ENCODE measurements at places on chromosomes 5 and 9. TPM values are rescaled to one million over a fixed set of nuclear protein-coding genes. Genes with fewer than 3 reads are reported as not detected.
A peak's percentile ranks its signal among the peaks of the same experiment; 100 is the strongest.

DNA sequence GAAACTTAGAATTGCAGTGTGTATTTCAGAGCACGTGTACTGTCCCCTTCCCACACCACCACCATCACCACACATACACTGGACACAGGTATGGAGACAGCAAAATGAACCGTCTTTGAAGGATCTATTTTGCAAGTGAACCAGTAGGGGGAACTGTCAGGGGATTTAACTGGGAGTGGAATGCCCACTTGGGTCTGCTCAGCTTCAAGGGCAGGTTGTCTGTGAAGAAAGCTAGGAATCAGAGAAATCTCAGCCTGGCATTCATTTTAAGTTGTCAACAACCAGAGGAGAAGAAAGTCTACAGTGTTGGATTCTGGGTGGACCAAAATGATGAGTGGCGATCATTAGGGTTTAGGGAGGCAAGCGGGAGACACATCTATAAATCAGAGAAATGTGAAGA, 147.0 kb downstream of the DCP2 start:
- DNase-seq: no peak

DNA sequence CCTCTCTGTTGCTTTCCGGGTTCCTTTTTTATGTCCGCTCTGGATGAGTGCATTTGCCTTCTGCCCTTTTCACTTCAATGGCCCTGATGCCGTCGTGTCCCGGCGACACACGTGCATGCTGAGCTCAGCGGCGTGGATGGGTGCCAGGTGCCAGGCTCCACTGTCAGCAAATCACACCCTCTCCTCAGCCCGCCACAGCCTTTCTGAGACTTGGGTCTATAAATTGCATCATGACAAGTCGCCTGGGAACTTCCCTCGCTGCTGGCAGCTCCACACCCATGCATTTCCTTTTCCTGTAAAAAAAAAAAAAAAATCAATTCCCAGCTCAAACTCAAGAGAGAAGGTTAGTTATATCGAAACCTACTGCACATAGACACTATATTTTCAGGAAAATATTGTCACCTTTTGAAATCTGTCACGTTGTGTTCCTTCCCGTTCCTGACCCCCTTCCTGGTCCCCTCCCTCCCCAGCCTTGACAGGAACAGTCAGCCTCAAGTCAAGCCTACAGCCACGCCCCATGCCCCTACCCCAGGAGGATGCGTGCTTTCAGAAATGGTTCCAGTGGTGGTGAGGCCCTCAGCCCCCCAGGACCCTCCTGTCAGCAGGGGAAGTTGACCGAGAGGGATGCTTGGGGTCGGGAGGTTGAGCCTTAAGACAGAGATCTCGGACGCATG, 110.3 kb upstream of the PTCH1 start:
- no peak for DNase-seq

- no peak for DNase-seq
Measured at GRCh38 chr5:138179277-138179857, 455 bp downstream of the KIF20A start.

- DNase-seq: no peak
Measured at GRCh38 chr9:132274861-132275260, 79.9 kb downstream of the SETX start.

DNA sequence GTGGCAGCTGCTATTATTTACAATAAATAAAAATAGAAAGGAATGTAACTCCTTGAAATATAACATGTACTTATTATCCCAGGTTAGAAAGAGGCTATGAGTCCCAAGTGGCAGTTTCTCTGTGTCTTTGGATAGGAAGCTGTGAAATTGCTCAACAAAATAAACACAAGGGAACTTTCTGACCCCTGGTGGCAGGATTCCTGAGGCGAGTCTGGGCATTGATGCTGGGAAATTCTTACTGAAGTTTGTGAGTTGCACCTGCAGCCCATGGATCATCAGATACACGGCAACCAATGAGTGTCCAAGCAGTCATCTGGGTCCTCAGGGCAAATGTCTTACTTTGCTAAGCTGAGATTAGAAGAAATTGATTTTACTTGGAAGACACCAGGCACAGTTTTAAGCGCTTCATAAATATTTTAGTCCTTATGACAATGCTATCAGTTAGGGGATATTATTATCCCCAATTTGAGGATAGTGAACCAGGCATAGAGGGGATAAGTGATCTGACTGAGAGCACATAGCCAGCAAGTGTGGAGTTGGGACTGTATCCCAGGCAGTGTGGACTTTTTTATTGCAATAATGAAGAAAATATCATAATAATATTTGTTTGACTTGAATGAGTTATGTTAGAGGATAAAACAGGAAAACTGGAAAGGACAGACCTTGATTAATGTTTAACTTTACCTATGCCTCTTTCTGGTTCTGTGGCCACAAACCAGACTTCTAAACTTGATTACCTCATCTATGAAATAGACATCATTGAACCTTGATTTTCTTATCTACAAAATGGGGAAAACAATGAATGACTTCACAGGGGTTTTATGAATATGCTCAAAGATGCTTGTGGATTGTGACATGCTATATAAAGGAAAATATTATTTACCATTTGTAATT, 265.5 kb upstream of the ADAMTSL1 start:
- no peak for DNase-seq

DNA sequence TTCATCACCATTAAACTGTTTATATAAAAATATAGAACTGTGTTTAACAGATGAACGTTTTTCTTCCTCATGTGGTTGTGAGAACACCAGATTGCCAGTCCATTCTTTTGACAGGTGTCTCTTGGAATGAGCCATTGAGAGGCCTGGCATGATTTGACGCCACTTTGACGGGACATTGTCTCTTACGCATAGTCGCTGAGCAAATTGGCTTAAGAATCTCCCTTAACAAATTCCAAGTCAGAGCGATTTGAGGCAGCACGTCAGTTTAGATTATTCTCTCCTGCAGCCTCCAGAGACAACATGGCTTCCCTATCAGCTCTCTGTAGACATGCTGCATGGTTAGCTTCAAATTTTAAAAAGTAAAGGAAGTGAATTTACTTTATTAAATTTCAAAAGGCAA, 510.7 kb upstream of the ACO1 start:
- DNase-seq: no peak

DNA sequence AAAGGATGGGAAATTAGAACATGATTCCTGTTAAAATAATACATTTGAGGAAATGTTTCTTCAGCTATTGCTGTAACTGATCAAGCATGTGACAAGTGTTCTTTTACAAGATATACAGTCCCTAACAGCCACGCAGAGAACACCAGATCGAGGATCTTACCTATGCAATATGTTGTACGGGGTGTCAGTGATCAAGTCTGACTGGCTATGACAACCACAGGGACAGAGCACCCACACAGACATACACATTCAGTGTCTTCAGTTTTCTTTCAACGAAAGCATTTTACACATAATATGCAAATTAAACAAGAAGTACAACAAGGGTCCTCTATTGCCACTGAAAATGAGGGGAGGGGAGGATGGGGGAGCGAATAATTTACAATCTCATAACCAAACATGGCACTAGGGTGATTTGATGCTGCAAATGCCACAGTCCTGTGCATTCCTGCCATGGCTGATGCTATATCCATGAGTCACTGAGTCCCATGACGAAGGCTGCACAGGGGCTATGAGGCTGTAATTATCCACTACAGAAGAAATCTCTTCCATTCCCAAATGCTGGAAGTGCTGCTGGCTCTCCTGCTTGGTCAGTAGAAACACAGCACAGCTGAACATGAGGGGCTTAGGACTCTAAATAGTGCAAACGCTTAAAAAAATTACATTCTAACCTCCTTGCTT, 118.2 kb downstream of the KLHL3 start:
- no peak for DNase-seq

DNA sequence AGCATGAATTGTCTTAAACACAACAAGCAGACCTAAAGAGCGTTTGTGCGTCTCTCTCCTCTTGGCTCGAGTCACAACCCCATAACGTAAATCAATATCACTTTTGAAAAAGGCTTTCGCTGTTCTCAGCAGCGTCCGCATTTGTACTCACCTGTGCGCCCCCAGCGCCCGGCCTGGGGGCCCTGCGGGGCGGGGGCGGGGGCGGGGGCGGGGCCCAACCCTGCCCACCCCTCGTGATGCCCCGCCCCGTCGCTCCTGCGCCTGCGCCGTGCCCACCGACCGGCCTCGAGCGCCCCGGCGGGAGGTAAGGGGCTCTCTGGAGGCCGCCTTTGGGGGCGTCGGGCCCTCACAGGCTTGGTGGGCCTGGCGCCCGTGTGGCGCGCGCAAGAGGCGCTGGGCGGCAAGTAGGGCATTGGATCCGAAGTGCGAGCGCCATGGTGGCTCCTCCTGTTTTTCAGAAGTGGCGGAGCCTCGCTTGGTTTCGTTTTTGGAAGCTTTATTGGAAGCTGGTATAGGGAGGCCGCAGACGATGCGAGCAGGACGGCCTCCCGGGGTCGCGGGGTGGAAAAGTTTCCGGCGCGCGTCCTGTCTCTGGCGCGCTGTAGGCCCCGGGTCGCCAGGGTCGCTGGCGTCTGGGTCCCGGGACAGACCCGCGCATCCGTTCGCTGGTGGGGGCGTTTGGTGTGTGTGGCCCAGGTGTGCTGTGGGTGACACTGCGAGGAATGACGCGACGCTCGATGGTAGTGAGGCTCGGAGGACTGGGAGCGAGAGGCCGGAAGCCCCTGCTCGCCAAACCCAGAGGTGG, at the start of gene STX17:
TSS of gene STX17 (plus strand) at position 252 of the 805 bp plus-strand sequence. CDS start 8,586 bp downstream, outside the sequence.
- peak; percentile 92 for DNase-seq

GRCh38 chr5:68748101-68748500, 345.7 kb upstream of the SLC30A5 start:
- DNase-seq: no peak

AGXT2 gene
- not detected for total RNA-seq

ANXA6 gene
- total RNA-seq: 631 TPM

SLC25A51 gene
- total RNA-seq: 59.2 TPM

MCTP1 gene
- total RNA-seq: 37.5 TPM

DNA sequence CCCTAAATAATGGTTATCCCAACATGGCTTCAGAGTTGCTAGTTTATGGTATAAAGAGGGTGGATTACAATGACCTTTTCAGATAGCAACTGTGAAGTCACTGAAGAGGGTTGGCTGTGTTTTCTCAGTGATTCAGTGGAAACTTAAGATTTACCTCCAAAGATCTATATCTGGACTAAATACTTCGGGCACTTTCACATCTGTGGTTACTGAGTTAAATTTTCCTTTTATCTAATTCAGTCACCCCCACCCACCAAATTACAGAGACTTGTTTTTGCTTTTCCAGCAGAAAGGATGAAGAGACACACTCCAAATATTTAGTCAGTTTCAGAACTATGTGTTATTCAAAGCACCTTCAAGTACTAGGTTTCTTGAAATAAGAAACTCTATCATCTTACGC, 573.2 kb downstream of the CCDC171 start:
- DNase-seq: no peak

- no peak for DNase-seq
Measured at GRCh38 chr9:5684101-5684500, 55.2 kb downstream of the RIC1 start.

GRCh38 chr5:43161244-43161643, 30.8 kb upstream of the NIM1K start:
- no peak for DNase-seq

GRCh38 chr5:32709750-32710549, 1.2 kb upstream of the NPR3 start:
- no peak for DNase-seq

RIGI gene
- total RNA-seq: 11.0 TPM

GRCh38 chr9:134192951-134193731, 28.8 kb upstream of the RNU6ATAC start:
- no peak for DNase-seq

GRCh38 chr9:85599540-85600105, 142.1 kb downstream of the AGTPBP1 start:
- no peak for DNase-seq

- peak; percentile 97 for DNase-seq
Measured at GRCh38 chr9:120935383-120935857, 8.8 kb upstream of the TRAF1 start.

DNA sequence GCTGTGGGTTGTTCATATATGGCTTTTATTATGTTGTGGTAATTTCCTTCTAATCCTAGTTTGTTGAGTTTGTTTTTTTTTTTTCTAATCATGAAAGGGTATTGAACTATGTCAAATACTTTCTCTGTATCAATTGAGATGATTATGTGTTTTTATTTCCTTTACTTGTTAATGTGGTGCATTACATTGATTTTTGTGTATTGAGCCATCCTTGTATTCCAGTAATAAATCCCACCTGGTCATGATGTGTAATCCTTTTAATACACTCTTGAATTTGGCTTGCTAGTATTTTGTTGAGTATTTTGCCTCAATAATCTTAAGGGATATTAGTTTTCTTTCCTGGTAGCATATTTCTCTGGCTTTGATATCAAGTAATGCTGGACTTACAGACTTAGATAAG, 13.1 kb upstream of the ERCC6L2 start:
- no peak for DNase-seq

DNA sequence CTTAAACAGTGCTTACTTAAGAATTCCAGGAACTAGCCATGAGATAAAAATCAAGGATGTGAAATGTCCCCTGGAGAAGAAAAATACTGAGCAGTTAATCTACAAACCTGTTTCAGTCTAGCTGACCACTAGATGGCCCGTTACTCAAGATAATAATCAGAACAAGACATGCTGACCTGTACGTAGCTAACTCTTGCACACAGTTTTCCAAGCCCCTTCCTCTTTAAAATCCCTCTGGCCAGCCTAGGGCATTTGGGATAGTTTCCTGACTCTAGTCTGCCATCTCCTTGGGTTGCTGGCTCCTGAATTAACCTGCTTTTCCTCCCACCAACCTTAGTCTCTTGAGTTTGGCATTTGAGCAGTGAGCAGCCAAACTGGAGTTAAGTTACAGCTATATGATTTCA, 59.2 kb upstream of the TRAF1 start:
- DNase-seq: no peak

IRX2 gene
- total RNA-seq: 0.45 TPM

- no peak for DNase-seq
Measured at GRCh38 chr5:52638732-52639131, 149.0 kb upstream of the ITGA1 start.

GRCh38 chr5:172558076-172558976, 82.7 kb upstream of the NEURL1B start:
- DNase-seq: no peak

RUSC2 gene
- 40.2 TPM for total RNA-seq

SCGB3A2 gene
- not detected for total RNA-seq

DNA sequence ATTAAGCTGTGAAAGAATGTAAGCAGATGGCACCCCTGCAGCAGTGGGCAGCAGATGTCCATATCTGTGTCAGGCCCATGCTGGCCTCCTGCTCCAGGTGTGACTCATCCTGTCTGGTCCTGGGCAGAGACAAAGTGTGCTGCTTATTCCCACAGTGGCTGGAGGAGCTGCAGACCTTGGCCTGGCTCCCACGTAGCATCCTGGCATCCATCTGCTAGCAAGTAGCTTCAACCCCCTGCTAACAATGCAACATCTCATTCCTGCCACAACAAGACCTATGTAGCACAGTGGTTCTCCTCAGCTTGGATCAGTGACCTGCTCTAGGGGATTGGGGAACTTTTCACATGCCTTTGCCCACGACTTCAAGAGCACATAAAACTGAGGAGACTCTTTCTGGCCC, 126.4 kb upstream of the SLC12A2 start:
- no peak for DNase-seq

GRCh38 chr5:174291-174600, 17.0 kb upstream of the LRRC14B start:
- no peak for DNase-seq

- DNase-seq: no peak
Measured at GRCh38 chr9:33329117-33329563, 38.8 kb downstream of the NFX1 start.

ADAMTS19 gene
- not detected for total RNA-seq

TMC1 gene
- total RNA-seq: 0.48 TPM

Measured in mesenteric fat pad (tissue), 1 donor.